ENCODE measurements at places on chromosomes 6 and 20.

DNA sequence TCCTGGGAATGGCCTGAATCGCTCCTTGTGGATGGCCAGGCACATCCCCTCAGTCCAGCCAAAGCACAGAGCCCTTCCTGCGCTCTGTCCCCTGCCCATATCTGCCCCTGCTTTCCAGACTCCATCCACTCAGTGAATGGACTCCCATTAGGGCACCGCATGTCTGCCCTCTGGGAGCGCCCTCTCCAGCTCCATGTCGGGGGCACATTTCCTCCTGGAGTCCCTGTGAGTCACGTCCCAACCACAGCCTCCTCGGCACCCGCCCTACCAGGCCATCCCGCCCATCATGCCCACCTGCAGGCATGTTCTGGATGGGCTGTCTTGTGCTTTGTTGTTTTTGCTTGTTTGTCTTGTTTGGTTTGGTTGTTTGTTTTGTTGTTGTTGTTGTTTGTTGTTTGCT lies 96.8 kb downstream of the PSMB1 start:
- DNase-seq = no peak

DNA sequence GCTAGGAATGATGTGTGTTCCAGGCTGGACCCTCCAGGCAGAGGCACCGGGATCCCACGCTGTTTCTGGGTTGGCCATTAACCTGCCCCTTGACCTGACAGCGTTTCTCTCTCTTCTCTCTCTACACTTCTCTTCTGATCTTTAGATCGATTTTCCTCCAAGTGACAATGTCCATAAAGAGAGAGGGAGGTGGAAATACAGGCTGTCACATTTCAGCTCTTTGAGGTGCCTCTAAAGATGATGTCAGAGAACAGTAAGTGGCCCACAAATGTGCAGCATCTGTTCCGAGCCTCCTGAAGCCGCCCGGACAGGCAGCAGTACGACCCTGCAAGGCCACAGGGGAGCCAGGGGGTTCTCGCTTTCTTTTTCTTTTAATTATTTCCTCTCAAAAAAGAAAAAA lies 2.5 kb upstream of the SLCO4A1 start:
- DNase-seq = no peak

DNA sequence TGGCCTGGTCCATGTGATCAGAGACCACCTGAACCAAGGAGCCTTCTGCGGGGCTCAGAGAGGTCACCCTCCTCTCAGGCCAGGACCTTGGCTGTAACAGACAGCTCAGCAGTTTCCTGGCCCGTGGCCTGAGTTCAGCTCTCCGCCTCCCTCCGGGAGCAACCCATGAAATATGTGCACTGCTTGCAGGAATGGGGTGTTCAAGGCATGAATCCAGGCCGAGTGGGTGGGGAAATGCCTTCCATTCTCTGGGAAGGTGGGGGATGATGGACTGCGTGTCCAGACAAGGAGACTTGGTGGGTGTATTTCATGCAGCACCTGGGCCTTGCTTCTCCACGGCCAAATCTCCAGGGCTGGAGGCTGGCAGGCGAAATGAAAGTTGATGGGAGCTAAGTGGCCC lies 46.0 kb downstream of the SIRPA start:
- no peak for DNase-seq

GRCh38 chr6:11198663-11199603 lies 33.5 kb downstream of the NEDD9 start:
- DNase-seq = no peak
